ENCODE measurements at places on chromosomes 2 and 18.

GRCh38 chr18:63317982-63318888 lies 1.3 kb downstream of the BCL2 start:
- peak; percentile 75 for DNase-seq

GRCh38 chr2:140734992-140735391 lies 1395.8 kb downstream of the LRP1B start:
- no peak for DNase-seq

DNA sequence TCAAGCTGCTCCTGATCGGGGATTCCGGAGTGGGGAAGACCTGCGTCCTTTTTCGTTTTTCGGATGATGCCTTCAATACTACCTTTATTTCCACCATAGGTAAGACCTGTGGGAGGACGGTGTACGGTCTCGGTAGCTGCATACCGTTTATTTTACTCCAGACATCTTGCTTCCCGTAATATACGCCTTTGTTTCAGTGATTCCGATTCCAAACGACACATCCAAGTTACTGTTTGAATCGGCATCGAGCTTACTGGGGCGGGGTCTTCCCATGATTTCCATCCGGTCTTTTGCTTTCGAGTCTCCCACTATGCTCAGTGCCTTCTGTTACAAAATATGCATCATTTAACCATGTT lies 731 bp downstream of the RAB10 start:
- DNase-seq: no peak

GRCh38 chr2:123359636-123360035 lies 665.5 kb upstream of the CNTNAP5 start:
- DNase-seq: no peak
